ENCODE measurements at places on chromosomes 7 and 10. TPM values are rescaled to one million over a fixed set of nuclear protein-coding genes. Genes with fewer than 3 reads are reported as not detected.
A peak's percentile ranks its signal among the peaks of the same experiment; 100 is the strongest.

GRCh38 chr7:42207420-42207819 is 29.6 kb downstream of the GLI3 start:
- no peak for DNase-seq
- no peak overlapping the region for H3K4me3 ChIP-seq
- no peaks in the 10 kb centered on the region for H3K4me1 ChIP-seq
- no peak overlapping the region for H3K27ac ChIP-seq
- peaks cover 18% of the 10 kb centered on the region for H3K27me3 ChIP-seq

TNKS2 gene
- total RNA-seq: 48.5 TPM

SUMF2 gene
- total RNA-seq: 125 TPM

- H3K27me3 ChIP-seq: no peaks in the 10 kb centered on the region
- no peak for DNase-seq
- no peaks in the 10 kb centered on the region for H3K4me1 ChIP-seq
- H3K36me3 ChIP-seq: no peaks in the 10 kb centered on the region
- no peak overlapping the region for H3K4me3 ChIP-seq
Measured at GRCh38 chr7:28723336-28723735, 234.8 kb downstream of the TRIL start.

GRCh38 chr10:2927958-2928840 is 139.1 kb upstream of the PFKP start:
- peaks cover 11% of the 10 kb centered on the region for H3K4me1 ChIP-seq
- H3K27me3 ChIP-seq: peaks cover 72% of the 10 kb centered on the region
- H3K36me3 ChIP-seq: no peaks in the 10 kb centered on the region
- DNase-seq: peak; percentile 80

DNA sequence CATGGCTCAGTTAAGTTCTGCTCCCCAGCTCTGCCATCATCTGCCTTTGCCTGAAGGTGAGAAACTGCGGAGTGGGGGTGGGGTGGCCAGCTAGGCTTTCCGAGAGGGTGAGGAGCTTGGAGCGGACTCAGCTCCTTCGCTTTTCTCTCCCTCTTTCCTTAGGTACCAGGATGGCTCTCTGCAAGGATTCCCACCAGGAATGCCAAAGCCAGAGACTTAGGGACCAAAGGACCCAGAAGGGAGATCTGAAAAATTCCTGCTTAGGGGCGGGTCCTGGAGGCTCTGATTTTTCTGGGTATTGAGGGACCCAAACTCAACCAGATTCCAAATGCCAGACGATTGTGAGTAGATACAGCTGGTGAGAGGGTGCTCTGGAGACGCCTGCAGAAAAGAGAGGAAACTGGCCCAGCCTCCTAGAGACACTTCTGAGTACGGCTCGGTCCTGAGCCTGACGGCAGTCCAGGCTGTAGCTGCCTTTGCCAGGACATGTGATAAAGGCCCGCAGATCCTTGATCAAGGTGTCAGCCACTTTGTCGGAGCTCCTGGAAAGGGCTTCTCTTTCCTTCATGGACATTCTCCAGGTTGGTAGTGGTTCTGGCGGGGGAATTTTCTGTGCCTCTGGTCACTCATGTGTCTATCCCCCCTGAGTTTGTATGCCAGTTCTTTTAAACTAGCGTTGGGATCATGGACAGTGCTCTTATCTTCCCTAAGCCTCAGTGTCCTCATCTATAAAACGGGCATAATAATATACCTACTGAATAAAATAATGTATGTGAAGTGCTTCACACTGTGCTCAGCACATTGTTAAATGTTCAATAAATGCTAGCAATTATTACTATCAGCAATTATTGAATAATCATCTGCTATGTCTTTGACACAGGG is 42.5 kb upstream of the BTRC start:
- no peaks in the 10 kb centered on the region for H3K36me3 ChIP-seq
- no peak for DNase-seq
- H3K4me3 ChIP-seq: peak overlapping the region; percentile 88
- peaks cover 10% of the 10 kb centered on the region for H3K4me1 ChIP-seq
- no peak overlapping the region for H3K27ac ChIP-seq

NPSR1 gene
- not detected for total RNA-seq

DNA sequence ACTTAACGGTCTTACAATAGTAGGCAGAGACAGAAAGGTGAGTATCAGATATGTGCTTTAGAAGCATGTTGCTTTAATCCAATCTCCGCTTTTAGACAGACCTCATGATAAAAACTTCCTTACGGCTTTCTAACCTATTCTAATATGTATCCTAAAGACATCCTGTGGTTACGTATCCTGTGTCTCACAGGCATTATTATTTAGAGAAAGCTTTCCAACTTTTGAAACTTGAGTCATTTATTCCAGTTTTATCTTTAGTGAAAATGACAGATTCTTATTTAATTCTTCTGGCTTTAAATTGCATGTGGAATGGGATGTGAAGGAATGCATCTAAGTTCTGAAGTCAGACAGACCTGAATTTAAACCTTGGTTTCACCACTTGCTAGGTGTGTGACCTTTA is 118.9 kb downstream of the OTUD1 start:
- no peak for DNase-seq
- H3K4me3 ChIP-seq: no peak overlapping the region
- no peak overlapping the region for H3K27ac ChIP-seq
- H3K36me3 ChIP-seq: peaks cover 5% of the 10 kb centered on the region

IL2RA gene
- 1,110 TPM for total RNA-seq

FAM241B gene
- total RNA-seq: 10.9 TPM

UBTD1 gene
- 4.1 TPM for total RNA-seq

- peaks cover 2% of the 10 kb centered on the region for H3K36me3 ChIP-seq
- H3K4me1 ChIP-seq: peaks cover 51% of the 10 kb centered on the region
- peak; percentile 35 for DNase-seq
- peaks cover 30% of the 10 kb centered on the region for H3K27me3 ChIP-seq
- H3K4me3 ChIP-seq: peak overlapping the region; percentile 72
Measured at GRCh38 chr7:151018421-151019129, 5.7 kb downstream of the ATG9B start.

GRCh38 chr7:107614425-107614824 is 34.4 kb downstream of the BCAP29 start:
- peaks cover 2% of the 10 kb centered on the region for H3K36me3 ChIP-seq
- H3K27ac ChIP-seq: no peak overlapping the region
- H3K27me3 ChIP-seq: no peaks in the 10 kb centered on the region
- DNase-seq: no peak
- H3K4me1 ChIP-seq: no peaks in the 10 kb centered on the region

DNA sequence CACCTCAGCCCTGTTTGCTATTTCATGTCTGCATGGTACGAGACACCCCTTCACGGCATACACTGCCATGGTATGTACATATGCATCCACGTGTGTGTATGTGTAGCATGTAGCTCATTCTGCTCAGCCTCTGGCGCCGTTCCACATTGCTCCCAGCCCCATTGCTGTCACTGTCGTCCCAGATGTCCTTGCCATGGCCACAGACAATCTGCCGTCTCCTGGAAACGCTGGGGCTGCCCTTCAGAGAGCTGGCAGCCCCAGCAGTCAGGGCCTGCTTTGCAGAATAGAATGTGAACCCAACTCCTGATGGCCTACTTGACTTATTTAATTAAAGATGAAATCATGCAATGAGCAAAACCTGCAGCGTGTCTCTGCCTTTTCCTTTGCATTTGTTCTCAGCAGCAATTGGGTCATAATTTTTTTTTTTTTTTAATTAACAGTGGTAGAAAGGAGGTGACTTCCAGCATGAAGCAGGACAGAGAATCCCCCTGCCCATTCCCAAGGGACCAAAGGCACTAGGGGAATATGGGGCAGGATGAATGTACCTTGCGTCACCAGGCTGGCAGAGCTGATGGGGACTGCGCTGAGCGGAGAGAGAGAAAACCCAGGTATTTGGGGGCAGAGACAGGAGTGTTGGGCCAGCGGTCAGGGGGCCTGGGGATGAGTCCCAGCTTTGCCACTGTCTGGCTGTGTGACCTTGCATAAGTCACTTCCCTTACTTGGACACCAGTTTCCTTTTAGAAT is 49.2 kb downstream of the CHST3 start:
- H3K4me1 ChIP-seq: no peaks in the 10 kb centered on the region
- H3K4me3 ChIP-seq: no peak overlapping the region
- H3K27ac ChIP-seq: no peak overlapping the region
- H3K27me3 ChIP-seq: no peaks in the 10 kb centered on the region
- no peak for DNase-seq

GRCh38 chr7:44965441-44965903 is 13.3 kb downstream of the MYO1G start:
- peaks cover 8% of the 10 kb centered on the region for H3K4me1 ChIP-seq
- DNase-seq: no peak
- H3K4me3 ChIP-seq: no peak overlapping the region
- H3K27ac ChIP-seq: peak overlapping the region; percentile 34
- H3K36me3 ChIP-seq: peaks cover 13% of the 10 kb centered on the region

- no peak for DNase-seq
- H3K27me3 ChIP-seq: no peaks in the 10 kb centered on the region
- H3K4me1 ChIP-seq: no peaks in the 10 kb centered on the region
Measured at GRCh38 chr10:13221572-13221971, 12.6 kb downstream of the UCMA start.

MBL2 gene
- total RNA-seq: not detected

DNA sequence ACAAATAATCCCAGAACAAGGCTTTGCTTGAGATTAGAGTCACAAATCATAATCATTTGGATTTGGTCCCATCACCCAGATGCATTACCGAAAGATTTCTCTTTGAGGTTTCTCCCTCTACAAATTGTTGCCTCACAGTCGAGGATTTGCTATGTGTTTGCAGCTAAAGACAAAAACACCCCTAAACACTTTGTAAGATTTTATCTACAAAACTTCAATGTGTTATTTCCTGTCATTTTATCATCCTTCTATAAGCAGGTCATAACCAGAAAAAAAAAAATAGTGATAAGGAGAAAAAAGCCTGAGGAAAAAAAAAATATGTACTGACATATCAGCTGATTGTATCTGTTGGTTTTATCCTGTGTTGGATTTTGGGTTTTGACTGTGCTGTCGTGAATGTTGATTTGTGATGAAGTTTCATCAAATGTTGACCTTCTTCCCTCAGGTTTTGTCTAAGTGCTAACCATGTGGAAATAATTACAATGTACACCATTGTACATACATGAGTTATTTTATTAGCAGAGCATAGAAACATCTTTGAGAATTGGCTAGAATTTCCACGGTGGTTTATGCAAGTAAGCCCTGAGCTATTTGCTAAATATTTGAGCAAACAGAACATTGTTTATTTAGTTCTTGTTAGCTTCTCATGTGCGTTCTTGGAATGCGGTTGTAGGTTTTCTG is 274.4 kb downstream of the NEBL start:
- H3K27me3 ChIP-seq: no peaks in the 10 kb centered on the region
- DNase-seq: no peak
- H3K27ac ChIP-seq: no peak overlapping the region
- H3K4me1 ChIP-seq: no peaks in the 10 kb centered on the region
- H3K4me3 ChIP-seq: no peak overlapping the region
- no peaks in the 10 kb centered on the region for H3K36me3 ChIP-seq

GRCh38 chr7:21377545-21377944 is 50.3 kb upstream of the SP4 start:
- no peak overlapping the region for H3K4me3 ChIP-seq
- no peak for DNase-seq
- peaks cover 19% of the 10 kb centered on the region for H3K36me3 ChIP-seq
- H3K27ac ChIP-seq: no peak overlapping the region
- H3K4me1 ChIP-seq: no peaks in the 10 kb centered on the region
- no peaks in the 10 kb centered on the region for H3K27me3 ChIP-seq

CYP3A5 gene
- total RNA-seq: 0.36 TPM

- no peaks in the 10 kb centered on the region for H3K27me3 ChIP-seq
- no peak overlapping the region for H3K27ac ChIP-seq
- peaks cover 6% of the 10 kb centered on the region for H3K36me3 ChIP-seq
- H3K4me3 ChIP-seq: no peak overlapping the region
Measured at GRCh38 chr7:7665031-7665430, 24.5 kb downstream of the UMAD1 start.

DNA sequence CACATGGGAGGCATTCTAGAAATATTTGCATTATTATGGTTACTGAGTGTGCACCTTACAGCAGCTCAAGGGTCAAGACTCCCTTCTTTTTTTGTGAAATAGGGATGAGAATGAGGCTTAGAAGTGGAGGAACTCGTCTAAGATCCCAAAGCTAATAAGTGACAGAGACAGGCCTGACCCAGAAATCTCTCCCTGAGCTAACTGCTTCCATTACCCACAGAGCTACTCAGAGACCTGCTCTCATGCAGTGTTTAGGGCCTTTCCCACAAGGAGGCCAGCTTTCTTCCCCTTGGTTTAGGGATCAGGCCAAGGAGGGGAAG is 301.7 kb downstream of the RPS24 start:
- no peaks in the 10 kb centered on the region for H3K4me1 ChIP-seq
- H3K4me3 ChIP-seq: no peak overlapping the region
- DNase-seq: no peak
- no peak overlapping the region for H3K27ac ChIP-seq

DNA sequence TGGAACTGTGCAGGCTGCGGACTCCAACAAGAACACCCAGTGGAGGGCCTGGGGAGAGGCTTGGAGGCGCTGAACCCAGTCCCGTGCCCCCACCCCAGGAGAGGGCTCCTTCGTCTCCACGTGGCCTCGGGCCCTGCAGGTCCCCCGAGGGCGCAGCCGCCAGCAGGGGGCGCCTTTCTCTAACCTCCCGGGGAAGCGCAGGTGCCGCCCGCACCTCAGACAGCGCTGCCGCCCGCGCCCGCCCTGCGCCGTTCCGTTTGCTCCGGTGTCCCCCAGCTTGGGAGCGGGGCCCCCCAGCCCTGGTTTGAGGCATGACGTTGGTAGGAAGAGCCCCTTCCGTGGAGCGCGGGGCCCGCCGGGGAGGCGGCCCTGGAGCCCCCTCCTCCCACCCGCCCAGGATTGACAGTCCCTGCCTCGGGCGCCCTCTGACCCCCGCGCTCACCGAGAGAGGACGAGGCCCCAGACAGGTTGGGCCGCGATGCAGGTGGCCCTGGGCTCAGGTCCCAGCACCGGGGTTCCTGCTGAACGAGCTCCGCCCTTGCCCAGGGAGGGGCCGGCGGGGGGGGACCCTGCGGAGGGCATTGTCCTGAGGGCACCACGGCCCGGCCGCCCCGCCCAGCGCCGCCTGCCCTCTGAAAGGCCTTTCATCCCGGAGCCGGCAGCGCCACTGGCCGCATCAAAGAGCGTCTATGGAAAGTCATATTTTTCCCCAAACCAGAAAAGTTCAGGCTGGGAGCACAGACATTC is 42.8 kb downstream of the FOXL3 start:
- peak; percentile 91 for DNase-seq
- peaks cover 9% of the 10 kb centered on the region for H3K4me1 ChIP-seq
- no peak overlapping the region for H3K27ac ChIP-seq

DYDC2 gene
- not detected for total RNA-seq

SUN3 gene
- total RNA-seq: not detected

MEOX2 gene
- total RNA-seq: not detected

DNA sequence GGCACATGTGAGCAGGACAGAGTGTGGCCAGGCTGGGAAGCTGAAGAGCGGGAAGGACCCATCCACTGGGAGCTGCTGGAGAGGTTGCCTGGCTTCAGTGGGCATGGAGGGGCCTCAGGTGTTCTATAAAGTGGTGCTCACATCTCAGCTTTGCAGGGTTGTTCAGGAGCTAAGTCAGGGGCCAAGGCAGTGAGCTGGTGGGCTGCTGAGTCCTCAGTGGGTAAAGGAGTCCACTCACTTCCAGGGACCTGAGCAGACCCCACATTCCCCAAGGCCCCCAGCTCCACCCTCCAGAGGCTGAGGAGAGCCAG is 28.8 kb upstream of the C10orf53 start:
- H3K4me1 ChIP-seq: peaks cover 21% of the 10 kb centered on the region
- H3K27ac ChIP-seq: no peak overlapping the region
- no peak for DNase-seq
- H3K36me3 ChIP-seq: no peaks in the 10 kb centered on the region

GRCh38 chr7:43577485-43577951 is 5.4 kb upstream of the STK17A start:
- no peaks in the 10 kb centered on the region for H3K36me3 ChIP-seq
- H3K27ac ChIP-seq: no peak overlapping the region
- no peak overlapping the region for H3K4me3 ChIP-seq
- no peak for DNase-seq
- H3K27me3 ChIP-seq: peaks cover 11% of the 10 kb centered on the region
- H3K4me1 ChIP-seq: peaks cover 22% of the 10 kb centered on the region
